Occipital lobe (tissue), 3 donors: ENCODE measurements at places on chromosomes 1 and 21.
A peak's percentile ranks its signal among the peaks of the same experiment; 100 is the strongest.

DNA sequence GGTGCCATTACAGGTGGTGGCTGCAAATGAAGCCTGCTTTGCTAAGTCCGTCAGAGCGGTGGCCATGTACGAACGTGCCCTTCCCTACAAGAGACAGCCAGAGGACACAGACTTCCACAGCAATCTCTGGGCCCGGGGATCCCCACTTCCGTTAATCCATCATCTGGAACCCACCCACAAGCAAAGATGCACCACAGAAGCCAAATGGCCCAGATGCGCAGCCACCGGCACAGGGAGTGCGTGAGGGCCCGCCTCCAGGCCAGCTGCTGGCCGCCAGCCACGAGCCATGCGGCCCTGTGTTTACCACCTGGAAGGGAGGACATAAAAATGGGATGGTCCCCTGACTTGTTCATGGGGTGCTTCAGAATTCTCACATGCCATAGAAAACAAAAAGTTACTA, 22.1 kb downstream of the MRAP start:
- no peak for DNase-seq

- DNase-seq: no peak
Observed at GRCh38 chr1:201476670-201477344, 7.8 kb upstream of the PHLDA3 start.

- no peak for DNase-seq
Observed at GRCh38 chr1:236393681-236394481, at the start of gene EDARADD. TSS of gene EDARADD (plus strand) at chr1:236394286. CDS start at chr1:236394445, 159 bp downstream.

- no peak for DNase-seq
Observed at GRCh38 chr1:37134599-37134998, 100.3 kb upstream of the GRIK3 start.

GRCh38 chr21:28794371-28794851, 198.3 kb downstream of the LTN1 start:
- DNase-seq: no peak

- DNase-seq: no peak
Observed at GRCh38 chr1:143619851-143620250, 351.9 kb downstream of the FAM72C start.

GRCh38 chr1:10674222-10674621, 122.2 kb downstream of the CASZ1 start:
- no peak for DNase-seq

GRCh38 chr1:151024540-151025146, 11.7 kb upstream of the BNIPL start:
- DNase-seq: peak; percentile 32

DNA sequence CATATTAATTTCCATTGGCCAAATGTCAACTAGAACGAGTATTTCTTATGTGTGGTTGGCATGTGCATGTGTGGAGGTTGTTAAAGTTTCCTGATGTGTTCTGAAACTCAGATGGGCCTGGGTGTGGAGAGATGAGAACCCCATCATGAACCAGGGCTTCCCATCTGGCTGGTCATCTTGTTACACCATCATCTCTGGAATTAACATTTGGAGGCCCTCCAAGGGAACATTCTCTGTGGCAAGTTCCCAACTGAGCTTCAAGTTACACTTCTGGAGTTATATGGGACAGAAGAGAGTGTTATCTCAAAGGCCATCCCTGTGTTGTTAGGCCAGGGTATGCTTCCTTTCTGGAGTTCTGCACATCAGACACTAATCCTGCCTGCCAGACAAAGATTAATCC, 183.6 kb downstream of the TTLL7 start:
- no peak for DNase-seq

- no peak for DNase-seq
Observed at GRCh38 chr1:46812996-46813857, 14.4 kb downstream of the CYP4B1 start.

- no peak for DNase-seq
Observed at GRCh38 chr1:225449261-225449660, 21.4 kb upstream of the LBR start.

DNA sequence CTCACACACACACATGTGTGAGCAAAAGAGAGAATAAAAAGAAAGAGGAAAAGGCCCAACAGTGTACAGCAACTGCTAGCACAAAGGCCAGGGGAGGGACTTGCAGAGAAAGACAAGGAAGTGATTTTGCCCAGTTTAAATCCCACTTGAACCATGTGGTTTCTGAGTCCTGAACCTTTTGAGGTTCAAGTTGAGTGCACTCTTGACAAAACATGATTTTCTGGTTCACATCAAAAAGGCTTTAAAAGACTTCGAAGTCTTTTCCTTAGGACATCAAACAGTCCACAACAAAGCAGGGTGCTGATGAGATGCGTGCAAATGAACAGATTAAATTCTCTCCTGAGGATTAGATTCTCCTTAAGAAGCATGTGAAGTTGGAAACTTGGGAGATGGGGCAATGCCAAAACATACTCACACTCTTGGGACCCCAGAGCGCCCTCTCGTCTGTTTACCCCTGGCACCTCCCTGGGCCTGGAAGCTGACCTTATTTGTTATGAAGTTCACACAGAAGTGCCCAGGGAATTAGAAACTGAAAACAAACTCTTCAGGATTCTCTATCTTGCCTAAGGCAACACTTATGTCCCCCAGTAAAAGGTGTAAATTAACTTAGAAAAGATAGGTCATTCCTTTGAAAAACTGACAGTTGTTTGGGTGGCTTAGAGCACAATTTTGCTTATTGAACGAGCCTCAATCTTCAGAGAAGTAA, 31.5 kb downstream of the RNF220 start:
- DNase-seq: no peak

DNA sequence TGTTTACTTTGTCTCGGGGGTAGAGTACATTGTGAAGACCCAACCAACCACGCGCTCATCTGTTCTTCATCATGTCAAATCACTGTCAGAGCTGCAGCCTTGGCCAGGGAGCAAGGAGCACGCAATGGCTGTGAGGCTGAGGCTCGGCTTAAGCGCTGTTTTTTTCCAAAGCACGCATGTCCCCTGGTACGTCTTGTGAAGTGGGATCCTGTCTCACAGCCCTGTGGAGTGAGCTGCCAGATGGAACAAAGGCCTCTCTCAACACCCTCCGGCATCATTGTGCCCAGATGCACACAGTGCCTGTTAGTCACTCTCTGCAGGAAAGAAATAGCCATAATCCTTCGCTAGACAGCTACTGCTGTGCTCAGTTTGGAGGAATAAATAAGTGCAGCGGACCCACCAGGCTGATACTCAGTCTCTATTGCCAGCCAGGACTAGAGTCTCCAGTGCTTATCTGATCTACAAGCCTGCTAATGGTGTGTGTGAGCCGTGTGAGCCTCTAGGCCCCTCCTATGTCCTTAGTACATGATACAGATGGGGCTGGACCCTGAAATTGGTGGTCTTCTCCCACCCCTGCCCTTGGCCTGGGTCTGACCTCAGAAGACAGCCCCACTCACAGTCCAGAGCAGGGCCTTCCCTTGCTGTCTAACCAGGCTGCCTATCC, 91.3 kb upstream of the COA6 start:
- peak; percentile 71 for DNase-seq

GRCh38 chr1:192539297-192540092, 36.1 kb upstream of the RGS1 start:
- no peak for DNase-seq

GRCh38 chr1:21931171-21932093, 5.7 kb downstream of the HSPG2 start:
- DNase-seq: no peak

DNA sequence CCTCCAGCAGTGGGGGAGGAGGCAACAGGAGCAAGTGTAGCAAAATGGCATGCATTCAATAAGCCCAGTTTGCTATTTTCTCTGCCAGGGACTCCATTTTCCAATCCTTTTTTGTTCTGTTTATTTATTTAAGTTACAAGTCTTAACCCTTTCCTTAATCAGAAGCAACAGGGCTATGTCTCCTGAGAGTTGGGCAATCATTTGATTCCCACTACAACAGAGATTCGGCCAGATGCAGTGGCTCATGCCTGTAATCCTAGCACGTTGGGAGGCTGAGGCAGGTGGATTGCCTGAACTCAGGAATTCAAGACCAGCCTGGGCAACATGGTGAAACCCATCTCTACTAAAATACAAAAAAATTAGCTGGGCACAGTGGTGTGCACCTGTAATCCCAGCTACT, 25.5 kb downstream of the RCC2 start:
- no peak for DNase-seq
